GM13976 (cell line): ENCODE measurements at places on chromosomes 2 and 18.
A peak's percentile ranks its signal among the peaks of the same experiment; 100 is the strongest.

DNA sequence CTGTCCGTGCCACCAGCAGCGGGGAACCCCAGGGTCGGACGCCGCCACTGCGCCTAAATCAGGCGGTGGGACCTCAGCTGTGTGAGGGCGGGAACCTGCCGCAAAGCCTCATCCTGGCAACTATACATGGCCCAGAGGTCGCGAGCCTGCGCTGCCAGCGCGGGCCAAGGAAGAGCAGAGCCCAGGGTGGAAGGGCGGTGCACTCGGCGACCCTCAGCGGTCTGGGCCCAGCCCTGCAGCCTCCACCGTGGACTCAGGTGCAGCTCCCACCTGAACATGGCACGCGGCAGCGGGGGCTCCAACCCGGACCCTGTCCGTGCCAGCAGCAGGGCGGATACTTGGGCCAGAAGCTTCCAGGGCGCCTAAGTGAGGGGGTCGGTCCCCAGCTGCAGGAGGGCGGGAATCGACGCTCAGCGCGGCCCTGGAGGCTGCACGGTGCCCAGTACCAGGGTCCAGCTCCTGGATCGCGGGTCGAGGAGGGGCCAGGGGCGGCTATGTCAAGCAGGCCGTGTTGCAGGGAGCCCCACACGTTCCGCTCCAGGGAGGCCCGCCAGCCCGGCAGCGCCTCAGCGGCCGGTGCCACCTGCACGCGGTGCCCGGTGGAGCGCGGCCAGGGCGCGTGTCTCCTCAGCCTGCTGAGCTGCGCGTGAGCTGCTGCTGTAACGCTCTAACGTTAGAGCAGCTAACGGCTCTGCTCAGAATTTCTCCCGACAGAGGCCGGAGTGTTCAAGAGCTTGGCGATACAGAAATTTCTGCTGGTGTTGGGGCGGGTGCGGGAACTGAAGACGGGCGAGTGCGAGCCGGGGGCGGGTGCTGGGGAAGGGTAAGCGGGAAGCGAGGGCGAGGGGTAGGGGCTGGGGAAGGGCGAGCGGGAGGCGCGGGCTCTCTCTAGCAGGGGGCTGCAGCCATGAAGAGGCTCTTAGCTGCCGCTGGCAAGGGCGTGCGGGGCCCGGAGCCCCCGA, at the start of gene ANKRD30B:
ANKRD30B (plus strand) TSS at position 660 of the 962 bp plus-strand sequence; CDS start at position 908, 248 bp downstream.
- peak; percentile 9 for DNase-seq

GRCh38 chr2:167398873-167399272, 510.6 kb downstream of the XIRP2 start:
- no peak for DNase-seq

- DNase-seq: no peak
These were observed 205.9 kb downstream of the MYO1B start for GRCh38 chr2:191451116-191451515.

DNA sequence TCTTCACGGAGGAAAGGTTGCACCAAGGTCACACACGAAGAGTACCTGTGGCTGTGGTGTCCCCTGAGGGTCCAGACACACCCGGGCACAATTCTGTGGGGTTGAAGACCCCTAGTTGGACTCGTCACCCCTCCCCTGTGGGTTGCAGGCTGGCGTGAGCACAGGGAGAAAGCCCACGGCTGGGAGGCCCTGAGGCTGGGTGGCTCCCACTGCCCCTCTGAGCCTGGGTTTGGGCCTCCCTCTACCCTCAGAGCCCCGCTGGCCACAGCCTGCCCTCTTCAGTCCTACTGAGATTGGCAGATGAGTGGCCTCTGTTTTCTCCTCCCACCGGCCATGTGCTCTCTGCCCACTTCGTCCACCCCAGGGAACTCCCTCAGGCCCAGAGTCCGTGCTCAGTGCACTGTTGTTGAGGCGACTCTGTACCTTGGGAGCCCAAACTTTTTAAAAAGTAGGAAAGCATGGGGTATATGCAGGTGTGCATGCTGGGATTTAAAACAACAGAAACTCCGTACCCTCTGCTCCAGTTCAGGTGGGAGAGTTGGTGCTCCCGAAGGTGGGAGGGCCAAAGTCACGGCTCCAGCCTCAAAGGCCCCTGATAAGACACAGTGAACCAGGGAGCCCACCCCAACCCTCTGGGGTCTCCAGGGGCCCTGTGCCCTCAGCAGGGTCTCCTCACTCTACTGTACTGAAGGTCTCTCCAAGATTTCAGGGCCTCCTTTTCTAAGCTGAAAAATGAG, 19.1 kb downstream of the RAMP1 start:
- no peak for DNase-seq

DNA sequence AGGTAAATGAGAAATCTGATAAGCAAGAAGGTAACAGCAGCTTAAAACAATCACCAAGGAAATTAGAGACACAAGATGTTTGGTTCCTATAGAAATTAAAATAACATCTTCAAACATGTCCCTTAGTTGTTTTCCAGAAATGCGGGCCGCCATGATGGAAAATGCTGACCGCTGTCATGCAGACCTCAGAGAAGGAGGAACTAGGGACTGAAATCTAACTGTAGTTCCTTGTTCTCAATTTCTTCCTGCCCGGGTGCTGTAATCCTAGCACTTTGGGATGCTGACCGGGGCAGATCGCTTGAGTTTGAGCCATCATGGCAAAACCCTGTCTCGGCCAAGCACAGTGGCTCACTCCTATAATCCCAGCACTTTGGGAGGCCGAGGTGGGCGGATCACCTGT, 51.1 kb downstream of the TEX51 start:
- DNase-seq: no peak

DNA sequence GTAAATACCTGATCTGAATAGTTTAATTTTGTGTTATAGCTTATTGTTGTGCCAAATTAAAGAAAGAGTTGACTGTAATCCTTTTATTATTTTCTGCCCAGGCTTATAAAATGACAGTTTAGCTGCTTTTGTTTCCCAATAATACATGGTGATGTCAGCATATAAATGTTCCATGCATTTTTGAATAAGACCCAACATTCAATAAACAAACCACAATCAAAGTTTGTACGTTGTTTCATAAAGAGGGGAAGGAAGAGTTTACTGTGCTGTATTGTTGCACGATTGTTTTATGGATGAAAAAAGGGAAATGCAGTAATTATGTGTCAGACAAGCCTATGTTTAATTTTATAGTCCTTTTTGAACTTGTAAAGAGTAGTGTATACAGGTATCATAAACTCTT, 177.2 kb upstream of the SCN7A start:
- DNase-seq: no peak

DNA sequence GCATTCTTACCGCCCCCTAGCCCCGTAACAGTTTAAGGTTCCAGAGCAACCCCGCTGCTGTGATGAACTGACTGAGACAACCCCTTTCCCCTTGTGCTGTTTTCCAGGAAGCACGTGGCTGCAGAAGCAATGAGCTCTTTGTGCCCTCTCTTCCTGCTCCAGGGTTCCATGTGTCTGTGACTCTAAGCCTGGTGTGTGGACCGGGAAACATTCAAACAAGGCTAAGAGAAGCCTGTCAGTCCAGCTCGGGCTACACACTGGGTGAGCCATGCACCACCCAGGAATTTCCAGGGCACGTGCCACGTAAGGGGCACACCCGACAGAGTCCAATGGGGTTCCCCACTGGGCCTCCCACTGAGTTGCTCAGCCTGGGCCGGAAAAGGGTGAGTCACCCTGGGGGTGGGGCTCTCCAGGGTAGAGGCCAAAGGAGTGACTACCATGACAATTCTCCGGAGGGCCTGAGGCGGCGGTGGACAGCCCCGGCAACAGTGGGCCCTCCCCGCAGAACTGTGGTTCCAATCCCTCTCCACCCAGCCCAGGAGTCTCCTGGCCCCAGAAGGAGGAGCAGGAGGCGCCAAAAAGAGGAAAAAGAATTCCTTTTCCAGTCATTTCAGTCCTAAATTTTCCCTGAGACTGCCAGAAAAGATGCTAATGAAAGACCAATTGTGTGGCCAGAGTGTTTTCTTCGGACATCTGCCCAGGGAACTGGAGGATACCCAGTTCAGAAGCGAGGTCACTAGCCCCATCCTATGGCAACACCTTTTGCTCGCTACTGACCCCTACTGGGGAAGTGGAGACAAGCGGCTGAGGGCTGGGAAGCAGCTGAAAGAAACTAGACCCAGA, 157.8 kb upstream of the SLC1A4 start:
- DNase-seq: peak; percentile 84

DNA sequence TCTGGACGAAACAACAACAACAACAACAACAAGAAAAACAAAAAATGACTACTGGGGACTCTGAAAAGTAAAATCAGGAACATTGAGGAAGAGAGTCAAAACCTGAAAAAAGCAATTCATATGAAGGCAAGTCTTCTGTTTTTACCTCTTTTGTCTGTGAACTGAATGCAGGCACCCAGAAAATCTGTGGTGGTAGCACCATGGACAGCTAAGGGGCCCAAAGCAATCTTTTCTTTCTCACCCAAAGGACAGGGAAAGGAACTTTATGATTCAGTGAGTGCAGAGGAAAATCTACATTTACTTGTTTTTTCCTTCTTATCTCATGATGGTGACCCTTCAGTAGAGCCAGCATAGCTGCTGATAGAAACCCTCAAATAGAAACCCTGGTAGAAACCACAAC, 10.4 kb downstream of the ALK start:
- DNase-seq: no peak

- DNase-seq: no peak
These were observed 26.4 kb upstream of the PKDCC start for GRCh38 chr2:42021464-42021863.

- no peak for DNase-seq
These were observed 19.0 kb downstream of the BIN1 start for GRCh38 chr2:127087791-127088495.

GRCh38 chr2:231937057-231937456, 10.9 kb upstream of the NPPC start:
- DNase-seq: no peak

DNA sequence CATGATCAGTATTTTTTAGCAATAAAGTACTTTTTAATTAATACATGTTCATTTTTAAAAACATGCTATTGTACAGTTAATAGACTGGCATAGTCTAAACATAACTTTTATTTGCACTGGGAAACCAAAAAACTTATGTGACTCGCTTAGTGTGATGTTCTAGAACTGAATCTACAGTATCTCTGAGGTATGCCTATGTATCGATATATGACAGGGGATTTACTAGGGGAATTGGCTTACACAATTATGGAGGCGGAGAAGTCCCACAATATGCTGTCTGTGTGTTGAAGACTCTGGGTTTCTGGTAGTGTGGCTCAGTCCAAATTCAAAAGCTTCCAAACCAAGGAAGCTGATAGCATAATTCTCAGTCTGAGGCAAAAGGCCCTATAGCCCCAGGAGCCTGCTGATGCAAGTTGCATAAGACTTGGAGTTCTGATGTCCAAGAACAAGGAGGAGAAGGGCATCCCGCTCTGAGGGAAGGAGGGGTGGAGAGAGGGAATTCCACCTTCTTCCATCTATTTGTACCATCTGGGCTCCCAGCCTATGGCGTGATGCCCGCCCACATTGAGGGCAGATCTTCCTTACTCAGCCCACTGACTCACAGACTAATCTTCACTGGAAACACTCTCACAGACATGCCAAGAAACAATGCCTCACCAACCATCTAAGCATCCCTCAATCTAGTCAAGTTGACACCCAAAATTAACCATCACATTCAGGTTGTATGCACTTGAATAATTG, 27.5 kb downstream of the ZNF638 start:
- DNase-seq: no peak

DNA sequence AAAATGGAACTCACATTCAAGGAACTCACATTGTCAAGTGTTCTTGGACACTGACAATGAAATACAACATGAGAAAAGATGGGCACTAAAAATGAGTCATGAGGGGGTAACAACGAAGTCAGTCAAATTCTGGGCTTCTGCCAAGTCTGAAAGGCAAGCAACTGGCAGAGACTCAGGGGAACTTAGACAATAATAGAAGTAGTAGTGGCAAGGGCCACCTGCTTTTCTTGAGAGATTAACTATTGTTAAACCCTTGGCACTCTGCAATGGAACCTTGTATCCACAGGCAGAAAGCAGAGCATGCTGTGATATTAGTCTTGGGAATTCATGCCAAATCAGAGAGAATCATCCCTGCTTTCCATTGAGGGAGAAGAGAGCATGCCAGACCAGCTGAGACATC, 382.6 kb upstream of the CDH2 start:
- no peak for DNase-seq

DNA sequence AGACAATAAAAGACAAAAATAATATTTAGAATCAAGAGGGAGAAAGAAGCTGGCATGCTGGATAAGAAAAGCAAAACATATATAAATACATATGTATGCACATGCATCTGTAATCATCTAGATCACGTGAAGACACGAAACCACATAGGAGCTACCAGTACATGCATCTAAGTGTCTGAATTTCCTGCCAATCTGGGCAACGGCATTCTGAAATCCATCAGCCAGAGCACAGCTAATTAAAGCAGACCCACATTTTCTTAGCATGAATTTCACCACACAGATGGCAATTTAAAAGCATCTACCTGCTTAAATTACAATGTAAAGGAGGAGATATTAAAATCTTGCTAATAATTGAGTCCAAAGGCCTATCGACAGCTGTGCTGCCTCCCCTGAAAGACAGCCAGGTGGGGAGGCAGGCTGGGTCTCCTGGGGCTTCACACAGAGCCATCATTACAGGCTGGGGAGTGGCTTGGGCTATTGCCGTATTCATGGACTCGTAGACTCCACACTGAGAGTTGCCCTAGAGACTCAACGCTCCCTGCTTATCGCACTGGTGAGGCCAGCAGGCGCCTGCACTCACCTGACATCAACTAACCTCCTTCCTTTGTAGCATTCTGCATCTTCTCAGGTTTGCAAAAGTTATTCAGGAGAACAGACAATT, 272.5 kb upstream of the PXDN start:
- no peak for DNase-seq

GRCh38 chr18:46427216-46427995, 229.6 kb downstream of the LOXHD1 start:
- no peak for DNase-seq

DNA sequence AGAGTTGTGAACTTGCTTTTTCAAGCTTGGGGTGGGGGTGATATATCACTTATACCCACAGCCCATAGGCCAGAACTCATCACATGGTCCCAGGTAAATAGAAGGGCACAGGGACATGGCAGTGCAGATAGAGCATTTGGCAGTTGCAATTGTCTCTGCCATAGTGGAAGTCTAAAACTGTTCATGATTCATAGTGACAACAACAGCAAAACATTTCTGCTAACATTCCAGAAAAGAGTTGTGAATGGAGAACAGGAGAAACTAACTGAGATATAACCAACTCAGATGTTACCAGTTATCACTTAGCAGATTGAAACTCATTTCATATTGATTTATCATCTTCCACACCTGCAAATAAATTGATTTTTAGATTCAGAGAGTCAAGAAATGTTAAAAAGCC, 278.6 kb upstream of the KYNU start:
- no peak for DNase-seq

DNA sequence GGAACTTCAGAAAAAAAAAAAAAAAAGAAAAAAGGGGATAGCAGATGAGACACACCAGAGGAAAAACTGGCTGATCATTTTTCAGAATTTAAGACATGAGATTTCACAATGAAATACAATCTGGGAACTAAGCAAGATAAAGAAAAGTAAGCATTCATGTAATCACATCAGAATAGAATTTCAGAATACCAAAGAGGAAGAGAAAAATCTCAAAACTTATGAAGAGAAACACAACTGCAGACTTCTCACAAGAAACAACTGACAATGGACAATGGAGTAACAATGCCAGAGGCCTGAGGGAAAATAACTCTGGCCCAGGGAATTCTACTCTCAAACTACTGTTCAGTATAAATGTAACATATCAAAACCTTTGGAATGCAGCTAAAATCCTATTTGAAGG, 13.2 kb upstream of the RRM2 start:
- DNase-seq: no peak
